ENCODE measurements at places on chromosomes 16 and 17.

DNA sequence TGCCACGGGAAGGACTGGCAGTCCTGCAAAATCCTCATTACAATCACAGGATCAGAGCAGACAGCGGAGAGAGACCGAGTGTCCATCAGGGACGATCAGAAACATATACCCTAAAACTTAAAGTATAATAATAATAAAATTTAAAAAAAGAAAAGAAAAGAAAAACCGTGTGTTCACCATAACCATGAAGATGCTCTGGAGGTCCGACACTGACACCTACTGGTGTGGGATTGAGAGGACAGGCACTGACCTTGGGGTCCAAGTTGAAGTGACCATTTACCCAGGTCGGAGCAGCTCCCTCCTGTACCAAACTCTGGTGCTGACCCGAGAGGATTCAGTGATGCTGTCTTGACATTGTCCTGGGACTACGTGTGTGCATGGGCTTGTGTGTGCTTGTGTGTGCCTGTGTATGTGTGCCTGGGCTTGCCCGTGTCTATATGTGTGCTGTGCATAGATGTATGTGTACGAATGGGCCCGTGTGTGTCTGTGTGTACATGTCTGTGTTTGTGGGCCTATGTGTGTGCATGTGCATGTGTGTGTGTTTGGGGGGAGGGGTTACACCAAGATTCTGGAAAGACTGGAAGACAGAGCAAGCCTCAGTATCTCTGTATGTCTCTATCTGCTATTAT is 10.0 kb upstream of the CD300LD start:
- DNase-seq = peak; percentile 43

GRCh38 chr17:28916302-28916934 is 13.5 kb upstream of the DHRS13 start:
- DNase-seq = peak; percentile 32

DNA sequence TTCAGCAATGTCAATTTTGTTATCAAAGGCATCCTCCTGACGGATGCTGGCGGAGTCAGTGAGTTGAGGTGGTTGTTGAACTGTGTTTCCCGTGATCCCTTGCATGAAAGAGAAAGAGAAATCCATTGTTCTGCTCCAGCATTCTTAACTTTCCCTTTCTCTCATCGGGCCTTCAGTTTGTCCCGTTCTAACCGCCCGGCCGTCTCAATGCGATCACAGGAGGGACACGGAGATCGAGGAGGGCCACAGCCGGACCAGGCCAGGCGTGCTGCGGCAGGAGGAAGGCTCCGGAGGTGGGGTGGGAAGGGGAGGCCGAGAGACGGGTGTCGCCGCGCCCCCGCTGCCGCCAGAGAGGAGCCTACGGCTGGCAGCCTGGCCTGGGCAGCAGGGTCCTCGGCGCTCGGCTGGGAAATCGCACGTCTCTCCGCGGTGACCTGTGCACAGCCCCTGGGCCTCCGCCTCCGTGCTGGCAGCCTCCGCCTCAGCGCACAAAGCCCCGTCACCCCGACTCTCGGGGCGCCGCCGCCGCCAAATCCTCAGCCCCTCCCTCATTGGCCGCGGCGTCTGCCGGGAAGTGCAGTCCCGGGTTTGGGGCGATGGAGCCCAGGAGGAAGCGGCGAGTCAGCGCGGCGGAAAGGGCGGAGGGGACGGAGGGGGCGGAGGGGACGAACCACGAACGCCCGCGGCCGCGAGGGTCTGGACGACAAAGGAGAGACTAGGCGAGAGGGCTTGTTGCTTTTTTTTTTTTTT is 38.1 kb downstream of the SOST start:
- DNase-seq = peak; percentile 12

DNA sequence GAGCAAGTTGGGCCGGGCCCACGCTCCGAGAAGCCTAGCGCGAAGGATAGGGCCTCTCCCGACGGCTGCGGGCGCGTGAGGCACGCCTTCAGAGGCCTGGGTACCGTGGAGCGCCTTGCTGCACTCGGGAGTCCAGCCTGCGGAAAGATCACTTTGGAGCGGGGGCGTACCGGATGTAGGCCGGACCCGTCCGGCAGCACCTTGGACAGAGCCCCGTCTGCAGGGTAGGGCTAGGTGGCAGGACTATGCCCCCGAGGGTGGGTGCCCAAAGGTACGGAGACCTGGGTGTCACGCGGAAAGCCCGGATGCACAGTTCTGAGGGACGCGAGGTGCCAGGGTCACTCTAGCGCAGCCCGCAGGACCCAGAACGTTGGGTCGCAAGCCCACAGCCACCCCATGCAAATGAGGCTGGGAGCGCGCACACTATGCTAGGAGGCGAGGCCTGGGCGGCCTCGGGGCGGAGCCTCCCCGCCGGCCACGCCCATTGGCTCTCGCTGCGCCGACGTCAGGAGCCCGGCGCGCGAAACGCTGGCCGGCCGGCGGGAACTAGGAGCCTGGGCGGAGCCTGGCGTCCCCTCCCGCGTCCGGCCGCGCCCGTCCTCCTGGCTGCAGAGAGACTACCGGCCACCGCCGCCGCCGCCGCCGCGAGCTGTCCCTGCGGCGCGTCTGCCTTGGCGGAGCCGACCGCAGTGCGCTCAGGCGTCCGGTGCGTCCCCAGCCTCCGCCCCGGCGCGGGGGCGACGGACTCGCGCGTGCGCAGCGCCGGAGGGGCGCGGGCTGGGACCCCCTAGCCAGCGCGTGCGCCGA is at the start of gene PAQR4:
Gene PAQR4, plus strand, starts transcription at position 611 of the 807 bp plus-strand sequence. CDS start 327 bp downstream, outside the sequence.
- DNase-seq = peak; percentile 89

DNA sequence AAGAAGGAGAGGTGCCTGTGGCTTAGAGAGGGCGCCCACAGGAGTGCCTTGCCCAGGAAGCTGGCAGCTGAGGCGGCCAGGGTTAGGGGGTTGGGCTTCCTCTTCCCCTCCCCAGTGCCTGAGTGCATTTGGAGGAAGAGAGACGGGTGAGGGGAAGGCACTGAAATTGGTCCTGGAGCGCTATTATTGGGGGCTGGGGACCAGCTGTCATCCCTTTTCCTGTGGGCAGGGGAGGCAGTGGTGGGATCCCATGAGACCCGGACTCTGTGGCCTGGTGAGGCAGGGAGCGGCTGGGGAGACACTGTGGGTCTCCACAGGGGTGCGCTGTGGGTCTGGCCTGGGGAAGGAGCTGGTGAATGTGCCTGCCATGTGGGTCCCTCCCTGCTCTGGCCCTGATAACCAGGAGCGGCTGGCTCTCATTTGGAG is 259.7 kb downstream of the SEC14L1 start:
- DNase-seq = no peak

DNA sequence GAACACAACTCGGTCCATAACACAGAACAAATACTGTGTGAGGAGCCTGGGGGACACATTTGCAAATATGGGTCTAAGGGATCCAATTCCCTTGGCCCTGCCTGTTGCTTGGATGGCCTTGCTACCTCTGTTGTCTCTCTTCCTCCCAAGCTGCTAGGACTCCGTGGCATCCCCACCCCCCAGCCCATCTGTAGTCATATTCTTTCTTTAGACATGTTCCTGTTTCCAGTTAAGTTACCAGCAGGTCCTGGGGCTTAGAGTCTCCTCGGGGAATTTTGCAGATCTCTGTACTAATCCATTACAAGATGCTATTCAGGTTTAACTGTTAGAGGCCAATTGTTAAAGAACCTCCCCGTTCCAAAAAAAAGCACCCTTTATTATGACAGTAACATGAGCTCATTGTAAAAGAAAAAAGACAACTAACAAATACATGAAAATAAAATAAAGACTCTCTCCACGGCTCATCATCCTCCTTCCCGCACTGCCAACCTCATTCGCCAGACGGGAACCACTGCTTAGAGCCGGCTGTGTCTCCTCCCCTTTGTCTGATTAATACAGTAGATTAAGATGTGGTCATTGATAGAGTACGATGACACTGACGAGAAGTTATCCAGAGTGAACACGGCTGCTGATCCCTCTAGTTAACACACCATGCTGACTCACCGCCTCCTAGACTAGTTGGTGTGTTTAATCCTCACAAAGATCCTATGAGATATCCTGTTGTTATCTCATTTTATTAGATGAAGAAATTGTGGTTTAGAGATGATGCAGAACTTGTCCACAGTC is 22.2 kb downstream of the HS3ST4 start:
- no peak for DNase-seq

- no peak for DNase-seq
Observed at GRCh38 chr16:54120846-54121480, 165.6 kb downstream of the IRX3 start.

GRCh38 chr16:67247192-67248072 is at the start of gene FHOD1:
TSS of gene FHOD1 (minus strand) at chr16:67247481. CDS start at chr16:67247410, 71 bp downstream.
- DNase-seq = peak; percentile 76

DNA sequence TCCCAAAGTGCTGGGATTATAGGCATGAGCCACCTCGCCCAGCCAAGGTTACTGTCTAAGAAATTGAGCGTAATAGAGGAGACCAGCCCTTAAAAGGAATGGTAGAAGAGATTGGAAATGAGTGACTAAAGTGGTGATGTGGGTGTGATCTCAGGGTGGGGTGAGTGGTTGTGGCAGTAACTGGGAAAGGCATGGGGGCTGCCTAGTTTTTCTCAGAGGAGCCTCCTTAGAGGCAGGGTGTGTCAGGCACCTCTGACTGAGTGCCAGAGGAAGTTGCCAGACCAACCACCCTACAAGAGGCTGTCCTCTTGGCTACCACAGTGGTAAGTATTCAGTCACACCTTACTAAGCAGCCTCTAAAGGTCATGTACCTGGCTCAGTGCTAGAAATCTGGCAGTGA is 8.9 kb downstream of the DUS2 start:
- no peak for DNase-seq

DNA sequence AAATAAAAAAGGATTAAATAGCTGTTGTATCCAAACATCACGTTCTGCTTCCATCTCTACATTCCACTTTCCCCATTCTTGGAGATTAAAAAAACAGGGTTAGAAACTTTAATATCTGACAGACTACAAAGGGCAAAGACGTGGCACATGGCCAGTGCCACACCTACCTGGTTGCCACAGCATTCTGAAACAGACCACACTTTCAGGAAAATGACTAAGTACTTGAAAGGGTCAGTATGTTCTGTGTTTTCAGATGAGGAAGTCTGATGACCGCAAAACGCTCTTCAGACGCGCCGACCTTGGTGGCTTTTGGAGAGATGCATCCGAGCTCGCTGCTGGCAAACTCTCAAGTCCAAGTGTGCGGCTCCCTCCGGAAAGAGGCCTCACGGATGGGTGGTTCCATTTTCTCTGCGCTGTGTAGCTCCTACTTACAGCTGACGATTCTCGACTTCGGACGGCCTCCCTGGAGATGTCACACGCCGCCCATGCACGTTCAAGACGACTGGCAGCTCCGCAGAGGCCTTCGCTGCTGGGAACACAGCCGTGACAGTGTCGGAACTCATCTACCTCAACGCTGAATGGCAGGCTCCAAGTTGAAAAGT is 15.5 kb downstream of the MAP1LC3B start:
- DNase-seq = no peak

DNA sequence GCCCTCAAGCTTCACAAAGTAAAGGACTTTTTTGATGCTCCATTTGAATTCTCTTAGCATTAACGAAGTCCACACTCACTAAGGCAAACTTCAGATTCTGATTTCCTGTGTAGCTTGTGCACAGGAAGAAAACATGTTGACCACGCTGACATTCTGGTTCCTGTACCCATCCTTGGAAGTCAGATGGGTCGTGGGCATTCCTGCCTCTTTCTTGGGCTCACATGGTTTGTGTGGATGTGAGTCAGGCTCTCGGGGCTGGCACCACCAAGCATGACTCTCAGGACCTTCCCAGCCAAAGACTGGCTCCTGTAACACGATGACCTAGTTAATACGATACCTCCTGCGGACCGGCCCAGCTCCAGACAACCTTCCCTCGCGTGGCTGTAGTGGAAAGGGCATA is 32.8 kb downstream of the ARSG start:
- no peak for DNase-seq

- DNase-seq = no peak
Observed at GRCh38 chr17:82282239-82283207, 9.0 kb upstream of the CSNK1D start.

DNA sequence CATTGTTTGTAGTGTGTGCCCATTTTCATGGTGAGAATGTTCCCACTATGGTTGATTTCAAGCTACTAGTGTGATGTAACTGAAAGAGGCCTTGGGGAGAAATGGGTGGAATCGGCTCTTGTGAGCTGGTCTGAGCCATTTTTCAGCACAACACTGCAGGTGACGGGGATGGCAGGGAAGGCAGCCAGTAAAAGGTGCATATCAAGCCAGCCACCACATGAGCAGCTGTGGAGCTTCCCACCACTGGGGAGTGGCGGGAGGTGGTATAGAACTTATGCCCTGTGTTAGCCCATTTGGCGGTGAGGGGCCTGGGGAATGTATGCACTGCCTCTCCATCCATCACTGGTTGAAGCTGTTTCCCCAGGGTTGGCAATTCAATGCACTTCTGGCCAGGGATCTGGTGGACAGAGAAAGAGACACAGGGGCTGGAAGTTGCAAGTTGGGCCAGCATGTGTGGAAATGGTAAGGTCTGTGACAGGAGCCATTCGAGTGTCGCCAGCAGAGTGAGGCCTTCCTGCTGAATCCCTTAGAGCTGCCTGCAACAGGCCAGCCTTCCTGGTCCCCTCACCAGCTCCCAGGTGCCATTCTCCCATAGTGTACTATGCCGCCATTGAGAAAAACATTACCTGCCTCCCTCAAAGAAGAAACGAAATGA is 31.7 kb upstream of the BRD7 start:
- no peak for DNase-seq

- no peak for DNase-seq
Observed at GRCh38 chr16:85266857-85267256, 154.6 kb upstream of the CIBAR2 start.

DNA sequence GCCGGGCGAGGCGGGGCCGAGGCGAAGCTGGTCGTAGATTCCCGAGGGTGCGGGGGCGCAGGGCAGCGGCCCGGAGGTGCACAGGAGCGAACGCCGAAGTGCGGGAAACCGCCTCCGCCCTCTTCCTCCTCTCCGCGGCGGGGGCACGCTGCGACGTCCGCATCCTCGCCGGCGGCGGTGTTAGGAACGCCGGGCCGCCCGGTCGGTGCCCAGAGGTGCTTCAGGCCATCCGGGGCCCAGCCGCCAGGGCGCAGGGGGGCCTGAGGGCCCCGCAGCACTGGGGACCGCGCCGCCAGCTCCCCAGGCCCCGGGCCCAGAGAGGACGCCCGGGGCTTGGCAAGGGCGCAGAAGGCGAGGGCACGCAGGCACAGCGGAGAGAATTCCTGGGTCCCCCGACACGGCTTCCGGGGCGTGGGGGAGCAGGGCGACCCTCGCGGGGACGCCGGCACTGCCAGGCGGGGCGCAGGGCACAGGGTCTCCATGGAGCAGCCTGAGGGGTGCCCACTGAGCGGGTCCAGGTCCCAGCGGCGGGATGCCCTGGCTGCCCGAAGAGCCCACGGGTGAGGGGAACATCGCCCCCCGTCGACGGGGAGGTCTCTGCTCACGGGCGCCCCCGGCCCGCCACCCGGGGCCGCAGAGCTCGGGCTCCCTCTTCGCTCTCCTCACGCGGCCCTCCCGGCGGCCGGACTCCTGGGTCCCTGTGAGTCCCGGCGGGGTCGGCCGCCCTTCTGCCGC is 576 bp downstream of the EPOP start:
- no peak for DNase-seq

- no peak for DNase-seq
Observed at GRCh38 chr17:47257651-47258339, 4.2 kb downstream of the ITGB3 start.

DNA sequence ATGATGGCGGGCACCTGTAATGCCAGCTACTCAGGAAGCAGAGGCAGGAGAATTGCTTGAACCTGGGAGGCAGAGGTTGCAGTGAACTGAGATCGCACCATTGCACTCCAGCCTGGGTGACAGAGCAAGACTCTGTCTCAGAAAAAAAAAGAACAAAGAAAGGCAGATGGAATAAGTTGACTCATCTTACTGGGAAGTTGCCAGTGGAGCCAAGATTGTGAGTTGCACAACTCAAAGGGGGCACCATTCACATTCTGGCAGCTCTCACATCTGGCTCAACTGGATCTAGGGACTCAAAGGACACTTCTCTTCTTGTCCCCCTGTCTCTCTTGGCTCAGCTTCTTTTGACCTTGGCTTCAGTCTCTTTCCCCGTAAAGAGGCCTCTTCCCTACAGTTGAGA is 53.7 kb upstream of the ETV4 start:
- DNase-seq = no peak
